Esophagus muscularis mucosa (tissue), 4 donors: ENCODE measurements at places on chromosomes 3 and 15.

- DNase-seq: no peak
Measured at GRCh38 chr15:65938604-65939003, 69.3 kb downstream of the RAB11A start.

DNA sequence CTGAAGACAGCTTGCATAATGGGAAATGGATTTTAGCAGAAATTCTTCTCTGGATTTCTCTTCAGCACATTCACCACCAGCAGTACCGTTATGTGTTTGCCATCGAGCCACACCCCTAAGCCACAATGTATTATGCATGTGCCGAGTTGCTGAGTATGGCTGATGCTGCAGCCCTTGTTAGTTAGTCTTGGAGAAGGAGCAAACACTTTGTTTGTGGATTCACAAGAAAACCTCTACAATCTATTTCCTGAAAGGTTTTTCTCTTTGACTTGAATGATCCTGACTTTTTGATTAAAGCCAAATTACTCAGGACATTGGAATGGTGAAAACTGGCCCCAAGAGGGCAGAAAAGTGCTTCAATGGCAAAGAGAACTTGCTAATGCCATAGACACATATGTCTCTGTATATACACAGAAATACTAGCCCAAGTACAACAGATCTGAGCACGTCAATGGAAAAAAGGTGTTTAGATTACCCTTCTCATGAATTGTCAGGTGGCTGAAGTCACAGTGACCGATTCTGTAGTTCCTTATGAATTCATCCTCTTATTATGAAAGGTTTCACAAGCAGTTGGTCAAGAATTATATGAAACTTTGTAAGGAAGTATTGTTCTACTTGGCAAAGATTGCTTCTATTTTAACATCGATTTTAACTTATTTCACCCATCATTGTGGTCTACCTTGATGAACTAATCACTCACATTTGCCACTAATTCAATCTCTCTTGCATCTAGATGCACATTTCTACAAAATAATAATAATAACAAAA is 103.0 kb downstream of the P3H2 start:
- no peak for DNase-seq

DNA sequence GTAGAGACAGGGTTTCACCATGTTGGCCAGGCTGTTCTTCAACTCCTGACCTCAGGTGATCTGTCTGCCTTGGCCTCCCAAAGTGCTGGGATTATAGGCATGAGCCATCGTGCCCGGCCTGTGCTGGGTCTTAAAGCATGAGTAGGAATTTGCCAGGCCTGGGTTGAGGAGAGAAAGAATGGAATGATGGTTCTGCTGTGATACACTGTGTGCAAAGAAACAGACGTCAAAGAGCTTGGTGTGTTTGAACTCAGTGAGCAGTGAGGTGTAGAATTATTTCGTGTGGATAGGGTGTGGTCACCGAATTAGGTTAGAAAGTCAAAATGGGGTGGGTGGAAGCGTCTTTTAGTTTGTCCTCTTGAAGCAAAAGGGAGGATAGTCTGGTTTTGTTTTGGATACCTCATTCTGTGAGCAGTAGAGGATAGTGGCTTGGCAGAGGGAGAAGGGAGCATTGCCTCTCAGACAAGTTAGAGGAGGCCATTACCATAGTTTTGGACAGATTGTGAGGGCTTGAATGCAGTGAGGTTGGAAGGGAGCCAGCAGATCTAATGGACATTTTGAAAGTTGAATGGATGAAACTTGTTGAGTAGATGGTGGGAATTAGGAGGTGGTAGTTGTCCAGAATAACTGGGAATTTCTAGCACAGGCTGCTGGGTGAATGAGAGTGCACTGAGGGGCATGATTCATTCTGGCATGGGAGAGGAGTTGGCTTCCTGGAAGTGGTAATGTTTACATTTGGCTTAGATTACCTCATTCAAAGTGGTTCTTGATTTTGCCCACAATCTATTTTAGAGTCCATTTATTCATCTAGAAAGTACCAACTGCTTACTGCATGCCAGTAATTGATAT is 27.2 kb downstream of the AKAP13 start:
- no peak for DNase-seq

DNA sequence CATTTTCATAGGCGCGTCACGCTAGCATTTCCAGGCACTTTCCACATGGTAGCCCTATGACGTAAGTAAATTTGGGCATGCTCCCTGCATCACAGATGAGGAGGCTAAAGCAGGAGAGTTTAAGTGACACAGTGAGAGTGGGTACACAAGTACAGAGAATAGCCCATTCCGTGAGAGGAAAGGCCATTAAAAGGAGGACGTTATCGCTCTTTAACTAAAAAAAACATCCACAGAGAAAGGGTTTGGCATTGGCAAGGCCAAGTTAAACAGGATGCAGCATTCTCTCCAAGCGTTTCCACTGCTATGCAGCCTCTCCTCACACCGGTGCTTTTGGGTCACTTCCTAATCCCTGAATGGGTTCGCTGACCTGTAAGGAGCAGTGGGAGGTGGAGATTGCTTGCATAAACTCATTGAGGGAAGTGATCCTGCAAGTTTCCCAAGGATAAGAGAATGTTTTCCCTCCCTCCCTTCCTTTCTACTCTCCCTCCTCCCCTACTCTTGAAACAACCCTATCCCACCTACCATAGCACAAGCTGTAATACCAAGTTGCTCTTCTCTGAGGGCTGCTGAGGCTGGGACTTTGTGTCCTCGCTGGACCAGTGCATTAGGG is 147.7 kb downstream of the VGLL4 start:
- DNase-seq: no peak

GRCh38 chr3:88984256-88984655 is 123.2 kb upstream of the EPHA3 start:
- DNase-seq: no peak

- no peak for DNase-seq
Measured at GRCh38 chr3:53101956-53102355, 28.3 kb downstream of the RFT1 start.

DNA sequence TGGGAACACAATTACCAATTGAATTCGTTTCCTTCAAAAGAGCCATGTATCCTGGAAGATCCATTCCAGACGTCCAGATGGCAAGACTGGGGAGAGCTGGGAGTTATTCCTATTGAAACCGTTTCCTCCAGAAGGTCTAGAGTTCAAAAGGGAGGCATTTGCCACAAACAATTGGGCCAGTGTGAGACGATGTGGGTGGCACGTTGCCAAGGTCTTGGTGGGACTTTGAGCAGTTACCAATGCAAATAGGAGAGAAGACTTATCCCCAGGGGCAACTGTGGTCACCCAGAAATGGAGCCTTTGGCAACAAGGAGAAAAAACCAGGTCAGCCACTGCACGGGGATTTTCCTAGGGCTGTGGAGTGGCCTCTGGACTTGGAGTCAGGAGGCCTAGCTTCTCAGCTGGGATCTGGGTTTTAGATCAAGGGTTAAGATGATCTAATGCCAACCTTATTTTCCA is 29.6 kb upstream of the TLE3 start:
- DNase-seq: no peak

DNA sequence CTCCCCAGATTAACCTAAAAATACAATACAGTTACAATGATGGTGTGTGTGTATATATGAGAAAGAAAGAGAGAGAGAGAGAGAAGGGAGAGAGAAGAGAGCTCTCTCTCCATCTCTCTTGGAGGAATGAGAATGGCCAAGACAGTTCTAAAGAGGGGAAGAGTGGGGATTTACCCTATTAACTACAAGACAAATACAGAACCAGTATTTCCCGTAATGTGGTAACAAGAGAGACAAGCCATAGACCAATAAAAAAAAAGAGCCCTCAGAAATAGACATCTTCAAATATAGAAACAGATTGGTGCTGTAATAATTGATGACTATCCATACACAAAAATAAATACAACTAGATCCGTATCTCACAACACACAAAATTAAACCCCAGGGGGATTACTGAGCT is 87.0 kb downstream of the NSMCE3 start:
- DNase-seq: no peak

DNA sequence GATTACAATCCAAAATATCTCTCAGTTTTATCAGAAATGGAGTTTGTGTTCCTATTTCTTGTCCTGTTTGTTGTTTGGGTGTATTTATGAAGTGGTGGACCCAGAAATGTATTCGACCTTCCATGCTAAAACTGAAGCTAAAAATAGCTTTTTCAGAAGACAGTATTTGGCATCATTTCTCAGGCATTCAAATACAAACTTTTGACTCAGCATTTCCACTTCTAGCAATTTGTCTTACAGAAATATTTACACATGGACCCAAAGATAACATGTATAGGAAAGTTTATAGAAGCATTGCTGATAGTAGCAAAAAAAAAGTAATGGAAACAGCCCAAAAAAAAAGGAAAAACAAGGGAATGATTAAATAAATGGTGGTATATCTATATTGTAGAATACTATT is 156.3 kb downstream of the HCN4 start:
- DNase-seq: no peak

- DNase-seq: no peak
Measured at GRCh38 chr3:27500035-27500434, 15.9 kb upstream of the SLC4A7 start.

DNA sequence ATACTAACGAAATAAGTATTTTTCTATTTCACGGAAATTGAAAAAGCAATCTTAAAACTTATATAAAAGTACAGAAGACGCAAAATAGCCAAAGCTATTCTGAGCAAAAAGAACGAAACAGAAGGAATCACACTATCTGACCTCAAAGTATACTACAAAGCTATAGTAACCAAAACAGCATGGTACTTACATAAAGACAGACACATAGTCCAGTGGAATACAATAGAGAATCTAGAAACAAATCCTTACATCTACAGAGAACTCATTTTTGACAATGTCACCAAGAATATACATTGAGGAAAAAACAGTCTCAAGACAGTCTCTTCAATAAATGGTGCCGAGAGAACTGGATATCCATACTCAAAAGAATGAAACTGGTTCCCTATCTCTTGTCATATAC is 246.0 kb downstream of the ISL2 start:
- DNase-seq: no peak

- DNase-seq: no peak
Measured at GRCh38 chr3:81579744-81580143, 181.7 kb downstream of the GBE1 start.

- no peak for DNase-seq
Measured at GRCh38 chr3:4341336-4341675, 38.1 kb downstream of the SETMAR start.

- peak; percentile 31 for DNase-seq
Measured at GRCh38 chr3:170631755-170632488, 46.0 kb upstream of the SLC7A14 start.

- DNase-seq: no peak
Measured at GRCh38 chr15:42504631-42505030, 9.2 kb downstream of the SNAP23 start.

DNA sequence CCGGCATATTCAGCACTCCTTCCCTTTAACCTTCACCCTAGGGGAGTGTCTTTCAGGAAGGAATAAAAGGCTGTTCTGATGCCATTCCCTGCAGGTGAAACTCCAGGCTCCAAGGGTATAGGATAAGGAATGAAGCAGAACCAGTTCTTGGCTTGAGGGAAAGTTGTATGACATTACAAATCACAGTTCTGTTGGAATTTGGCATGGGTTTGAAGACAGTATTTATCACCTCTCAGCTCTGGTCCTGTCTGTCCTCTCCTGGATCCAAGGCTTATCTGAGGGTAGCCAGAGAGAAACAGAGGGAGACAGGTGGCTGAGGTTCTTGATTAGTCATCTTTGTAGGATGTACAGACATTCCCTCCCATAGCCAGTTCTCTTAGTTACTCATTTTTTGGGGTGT is 37.1 kb downstream of the RAB11A start:
- no peak for DNase-seq

DNA sequence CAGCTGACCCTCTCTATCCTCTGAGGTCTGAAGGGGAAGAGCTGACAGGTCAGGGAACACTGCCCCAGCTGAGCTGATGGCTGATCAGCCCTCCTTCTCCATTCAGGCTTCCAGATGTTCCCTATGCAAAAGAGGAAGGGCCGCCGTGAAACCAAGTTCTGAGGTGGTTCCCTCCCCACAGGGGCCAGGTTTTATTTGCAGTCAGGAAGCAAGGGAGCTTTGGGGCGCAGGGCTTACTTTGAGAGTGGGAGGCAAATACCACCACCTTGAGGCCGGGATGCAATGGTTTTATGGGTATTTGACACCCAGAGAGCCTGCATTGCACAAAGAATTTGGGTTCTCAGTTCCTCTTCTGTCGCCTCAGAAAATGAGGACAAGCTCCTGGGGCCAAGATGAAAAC is 186.9 kb downstream of the ARRDC4 start:
- DNase-seq: no peak

GRCh38 chr3:16884748-16885592 is at the start of gene PLCL2:
Gene PLCL2 (plus strand): TSS chr3:16884955. CDS start chr3:16885040, 85 bp downstream.
- no peak for DNase-seq
